Sigmoid colon (tissue), 7 donors: ENCODE measurements at places on chromosomes 7 and 10.

- DNase-seq = no peak
Observed at GRCh38 chr7:75571209-75571608, 79.1 kb downstream of the SPDYE5 start.

DNA sequence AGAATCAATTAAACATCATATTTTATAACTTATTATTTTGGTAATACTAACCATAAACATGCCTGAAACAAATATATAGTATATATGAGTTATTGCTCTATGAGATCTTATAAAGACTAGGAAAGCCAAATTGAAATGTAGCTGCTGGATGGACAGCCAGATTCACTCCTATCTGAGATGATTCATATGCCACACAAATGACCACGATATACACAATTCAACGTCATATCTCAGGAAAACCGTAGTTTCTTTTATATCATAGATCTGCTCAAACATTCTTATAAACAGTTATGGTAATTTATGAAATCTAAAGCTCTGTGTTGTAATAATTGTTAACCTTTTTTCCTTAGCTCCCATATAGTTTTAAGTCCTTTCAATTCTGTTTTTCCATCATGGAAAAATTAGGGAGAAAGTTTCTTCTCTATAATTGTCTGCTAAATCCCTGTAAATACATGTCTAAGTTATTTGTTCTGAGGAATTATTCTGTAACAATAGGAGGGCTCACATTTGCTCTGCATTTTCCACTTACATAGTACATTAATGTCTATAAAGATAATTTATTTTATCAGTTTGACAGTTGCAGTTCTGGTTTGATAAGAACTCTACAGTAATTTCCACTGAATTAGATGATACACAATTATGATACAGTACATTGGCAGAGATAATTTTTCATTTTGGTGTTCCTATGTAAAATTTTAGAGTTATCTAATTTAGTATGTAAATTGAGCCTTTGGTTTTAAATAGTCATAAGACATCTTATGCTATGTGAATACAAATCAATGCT lies 42.7 kb downstream of the GNAT3 start:
- no peak for DNase-seq

DNA sequence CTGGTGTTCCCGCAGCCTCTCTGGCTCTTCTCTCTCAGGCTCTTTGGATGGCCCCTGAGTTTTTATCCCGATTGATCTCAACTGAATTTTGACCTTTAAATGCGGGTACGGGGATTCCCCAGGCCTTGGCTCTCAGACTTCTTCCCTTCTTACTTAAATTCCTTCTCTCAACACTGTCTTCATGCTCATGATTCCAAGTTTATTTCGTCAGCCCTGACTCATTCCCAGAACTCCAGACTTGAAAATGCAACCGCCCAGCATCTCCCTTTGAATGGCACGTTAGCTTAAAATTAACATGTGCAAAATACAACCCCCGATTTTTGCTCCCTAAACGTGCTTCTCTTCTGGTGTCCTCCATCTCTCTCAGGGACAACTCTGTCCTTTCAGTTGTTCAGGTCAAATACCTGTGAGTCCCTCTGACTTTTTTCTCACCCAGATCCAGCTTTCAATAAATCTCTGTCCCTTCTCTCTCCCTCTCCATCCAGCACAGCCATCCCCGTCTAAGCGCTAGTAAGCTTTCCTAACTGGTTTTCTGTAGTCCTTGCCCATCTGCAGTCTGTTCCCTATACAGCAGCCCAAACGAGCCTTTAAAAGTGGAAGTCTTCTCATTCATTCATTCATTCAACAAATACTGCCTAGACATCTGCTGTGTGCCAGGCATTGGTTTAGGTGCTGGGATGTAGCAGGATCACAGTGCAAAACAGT lies 7.1 kb downstream of the HECW1 start:
- DNase-seq = no peak

GRCh38 chr7:98027342-98028033 lies 37.5 kb upstream of the OCM2 start:
- no peak for DNase-seq

GRCh38 chr7:21749378-21749777 lies 196.3 kb downstream of the CDCA7L start:
- no peak for DNase-seq

- no peak for DNase-seq
Observed at GRCh38 chr7:117950601-117951260, 77.5 kb upstream of the CTTNBP2 start.

- DNase-seq = no peak
Observed at GRCh38 chr10:122221958-122222357, 49.1 kb upstream of the BTBD16 start.

DNA sequence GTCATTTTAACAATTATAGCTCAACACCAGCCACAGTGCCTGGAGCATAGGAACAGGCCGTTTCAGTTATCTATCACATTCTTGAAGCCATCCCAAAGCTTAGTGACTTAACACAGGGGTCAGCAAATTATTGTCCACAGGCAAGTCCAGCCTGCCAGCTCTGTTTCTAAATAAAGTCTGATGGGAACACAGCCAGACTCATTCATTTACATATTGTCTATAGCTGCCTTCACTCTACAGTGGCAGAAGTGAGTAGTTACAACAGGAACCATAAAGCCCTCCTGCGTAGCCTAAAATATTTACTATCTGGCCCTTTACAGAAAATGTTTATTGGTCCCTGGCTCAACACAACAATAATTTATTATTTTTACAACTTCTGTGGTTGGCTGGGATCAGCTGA lies 407.5 kb upstream of the AUTS2 start:
- no peak for DNase-seq

DNA sequence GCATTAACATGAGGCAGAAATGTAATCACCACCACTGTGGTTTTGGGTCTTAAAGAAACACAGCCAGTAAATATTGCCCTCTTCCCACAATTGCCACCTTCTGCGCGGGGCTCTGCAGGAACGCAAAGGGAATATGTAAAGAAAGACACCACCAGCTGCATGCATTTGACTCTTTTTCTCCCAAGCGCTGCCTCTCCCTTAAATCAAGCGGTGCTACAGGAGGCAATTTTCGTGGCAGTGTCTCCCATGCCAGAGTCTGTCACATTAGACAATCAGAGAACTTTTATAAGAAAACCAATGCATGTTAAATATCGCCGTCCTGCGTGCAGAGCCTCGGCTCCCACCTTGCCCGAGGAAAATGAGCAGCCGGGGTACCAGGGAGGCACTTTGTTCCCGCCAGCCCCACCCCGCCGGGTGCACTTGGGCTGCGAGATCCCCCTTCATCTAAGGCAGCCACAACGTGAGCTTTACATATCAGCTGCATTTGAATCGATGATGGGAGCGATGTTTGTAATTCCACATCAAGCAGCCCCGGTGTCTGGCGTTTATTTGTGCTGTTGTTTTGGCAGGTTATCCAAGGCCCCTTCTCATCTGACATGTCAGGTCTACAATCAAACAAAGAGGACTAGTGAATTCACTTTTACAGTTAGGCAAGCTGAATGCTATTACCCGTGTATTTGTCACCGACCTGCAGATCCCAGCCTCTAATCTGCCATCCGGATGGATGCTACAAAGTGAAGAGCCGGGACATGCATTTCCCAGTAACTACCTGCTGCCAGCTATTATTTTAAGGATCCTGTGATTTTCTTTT lies 72.3 kb upstream of the MGMT start:
- DNase-seq = no peak
